ENCODE measurements at places on chromosomes 12 and 14.

- no peak for DNase-seq
Measured at GRCh38 chr12:109258201-109258600, 50.9 kb downstream of the FOXN4 start.

GRCh38 chr12:71871116-71871515 lies 31.6 kb downstream of the TBC1D15 start:
- no peak for DNase-seq

- DNase-seq = no peak
Measured at GRCh38 chr14:101223561-101224162, 320.1 kb upstream of the RTL1 start.

DNA sequence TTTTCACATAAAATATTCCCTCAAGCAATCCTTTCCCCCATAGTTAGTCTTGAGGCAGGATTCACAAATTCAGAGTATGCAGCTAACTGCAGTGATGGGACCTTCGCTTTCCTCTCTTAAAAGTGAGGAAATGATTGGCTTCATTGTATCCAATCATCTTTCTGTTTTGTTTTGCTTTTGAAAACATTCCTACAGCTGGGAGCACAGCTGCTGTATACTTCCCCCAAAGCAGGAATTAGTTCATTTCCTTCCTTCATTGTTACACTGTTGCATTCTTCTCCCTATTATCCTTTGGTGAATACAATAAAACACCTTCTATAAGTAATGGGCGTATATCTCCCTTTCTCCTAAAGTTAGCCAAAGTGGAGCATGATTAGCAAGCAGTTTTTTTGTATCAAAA lies 9.4 kb upstream of the GAS2L3 start:
- DNase-seq = no peak

- DNase-seq = no peak
Measured at GRCh38 chr12:115297445-115297844, 613.5 kb upstream of the TBX3 start.

GRCh38 chr12:26493656-26494055 lies 298.3 kb downstream of the SSPN start:
- no peak for DNase-seq

Data from glomerular endothelial cell (primary cell).